ENCODE measurements at places on chromosomes 2 and 18.

DNA sequence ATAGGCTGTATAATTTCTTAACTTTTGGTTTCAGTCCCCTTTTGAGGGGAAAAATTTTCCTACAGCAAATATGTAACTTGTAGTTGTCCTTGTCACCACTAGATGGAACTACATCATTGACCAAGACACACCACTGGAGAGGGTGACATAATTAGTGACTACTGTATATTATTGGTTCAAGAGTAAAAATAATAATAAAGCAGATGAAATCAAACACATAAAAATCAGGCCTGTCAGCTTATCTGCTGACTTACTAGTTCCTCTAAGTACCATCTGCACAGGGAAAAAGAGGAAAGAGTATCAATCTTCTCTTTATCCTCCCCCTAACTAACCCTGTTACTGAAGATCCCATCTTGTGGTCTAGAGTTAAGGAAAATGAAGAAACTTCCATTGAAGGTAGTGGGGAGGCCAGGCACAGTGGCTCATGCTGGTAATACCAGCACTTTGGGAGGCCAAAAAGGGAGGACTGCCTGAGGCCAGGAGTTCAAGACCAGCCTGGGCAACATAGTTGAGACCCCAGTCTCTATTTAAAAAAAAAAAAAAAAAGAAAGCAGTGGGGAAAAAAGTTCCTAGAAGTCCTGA, 29.6 kb upstream of the ENOSF1 start:
- DNase-seq: no peak

DNA sequence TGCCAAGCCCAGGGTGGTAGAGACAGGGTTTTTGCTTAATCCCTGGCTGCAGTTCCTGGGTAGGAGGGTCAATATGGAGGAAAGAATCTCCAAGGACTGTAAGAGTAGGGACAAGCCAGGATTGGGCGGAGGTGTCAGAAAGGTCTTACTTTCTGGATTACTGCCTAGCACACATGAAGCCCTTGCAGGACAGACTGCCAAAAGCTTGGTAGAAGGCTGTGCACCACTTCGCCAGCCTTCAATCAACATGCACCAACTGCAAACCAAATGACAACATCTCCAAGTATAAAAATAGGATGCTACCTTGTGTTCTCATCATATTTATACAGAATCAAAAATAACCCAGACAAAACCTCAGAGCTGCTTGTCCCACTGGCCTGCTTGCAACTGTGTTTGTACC, 3.7 kb downstream of the ZNF142 start:
- no peak for DNase-seq

- no peak for DNase-seq
Observed at GRCh38 chr2:189022492-189022891, 48.3 kb downstream of the COL3A1 start.

DNA sequence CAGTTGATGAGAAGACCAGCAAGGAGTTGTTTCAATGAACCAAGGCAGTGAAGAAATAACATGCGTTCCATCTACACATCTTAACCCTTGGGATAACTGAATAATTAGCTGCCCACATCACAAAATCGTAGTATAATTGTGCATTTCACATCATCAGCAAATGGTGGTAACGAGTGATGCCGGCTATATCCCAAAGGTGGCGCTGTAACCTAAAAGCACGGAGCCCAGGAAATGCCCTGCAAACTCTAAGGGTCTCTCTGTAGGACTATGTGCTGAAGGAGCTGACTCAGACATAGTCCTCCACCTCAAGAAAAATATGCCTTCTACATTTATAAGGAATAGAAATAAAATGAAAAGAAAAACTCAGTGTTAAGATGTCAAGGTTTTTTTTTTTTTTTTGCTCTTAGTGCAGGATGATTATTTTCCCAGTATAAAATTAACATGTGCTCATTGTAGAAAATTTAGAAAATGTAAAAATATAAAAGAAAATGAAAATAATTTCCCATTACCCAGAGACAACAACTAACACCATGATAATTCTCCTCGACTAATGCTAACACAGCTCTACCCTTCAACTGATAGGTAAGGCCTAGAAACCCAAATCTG, 23.1 kb upstream of the DSG3 start:
- DNase-seq: no peak

- no peak for DNase-seq
Observed at GRCh38 chr2:236720974-236721540, 151.4 kb downstream of the ACKR3 start.

DNA sequence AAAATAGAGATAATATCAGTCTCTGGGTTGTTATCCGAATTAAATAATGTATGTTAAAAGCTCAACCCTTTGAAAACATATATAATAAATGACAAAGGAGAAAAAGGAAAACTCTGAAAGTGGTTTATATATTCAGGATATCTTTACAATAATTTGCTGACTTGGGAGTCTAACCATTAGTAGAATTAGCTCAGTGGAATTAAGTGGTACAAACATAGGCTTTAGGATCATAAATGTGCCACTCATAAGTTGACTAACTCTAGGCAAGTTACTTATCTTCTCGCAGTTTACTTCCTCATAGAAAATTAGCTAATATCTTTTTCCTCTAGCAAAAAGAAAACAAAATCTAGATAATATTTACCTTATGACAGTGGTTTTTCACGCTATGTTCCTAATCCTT, 44.6 kb downstream of the HEATR5B start:
- no peak for DNase-seq

DNA sequence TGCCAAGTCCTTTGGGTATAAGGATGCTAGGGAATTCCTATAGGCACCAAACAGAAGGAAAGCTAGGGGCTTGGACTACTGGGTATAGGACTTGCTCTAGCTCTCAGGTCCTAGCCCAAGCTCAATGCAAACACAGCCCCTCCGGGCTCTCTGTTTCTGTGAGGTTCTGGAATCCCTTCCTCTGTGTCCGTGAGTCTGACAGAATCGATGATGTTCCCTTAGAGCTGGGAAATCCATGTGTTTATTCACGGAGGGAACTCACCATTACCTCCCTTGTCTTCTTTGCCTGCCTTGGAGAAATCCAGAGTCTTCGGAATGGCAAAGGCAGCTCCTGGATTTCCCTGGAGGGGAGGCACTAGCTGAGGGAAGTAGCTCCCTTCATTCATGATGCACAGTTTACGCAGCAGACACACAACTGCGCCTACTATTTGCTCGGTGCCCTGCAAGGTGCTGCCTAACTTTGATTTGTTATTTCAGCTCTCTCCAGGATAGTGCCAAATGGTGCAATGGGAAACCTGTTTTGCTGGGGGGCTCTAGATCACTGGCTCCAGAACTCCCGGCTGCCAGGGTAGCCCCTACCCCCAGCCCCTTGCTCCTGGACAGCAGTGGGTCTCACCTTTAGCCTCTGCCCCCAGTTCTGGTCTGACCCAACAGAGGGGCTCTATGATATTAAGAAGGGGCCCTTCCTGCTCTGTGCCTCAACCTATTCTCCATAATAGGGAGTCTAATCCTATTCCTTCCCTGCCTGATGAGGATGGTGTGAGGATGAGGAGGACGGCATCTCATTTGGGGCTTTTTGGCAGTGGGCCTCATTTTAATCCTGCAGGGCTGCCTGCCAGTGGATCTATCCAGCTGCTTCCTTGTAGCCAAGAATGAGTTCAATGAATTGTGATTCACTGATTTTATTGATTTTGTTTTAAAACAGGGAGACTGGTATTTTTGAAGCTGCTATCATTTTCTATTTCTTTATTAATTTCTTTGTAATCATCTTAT, 8.4 kb upstream of the PSMD1 start:
- no peak for DNase-seq

DNA sequence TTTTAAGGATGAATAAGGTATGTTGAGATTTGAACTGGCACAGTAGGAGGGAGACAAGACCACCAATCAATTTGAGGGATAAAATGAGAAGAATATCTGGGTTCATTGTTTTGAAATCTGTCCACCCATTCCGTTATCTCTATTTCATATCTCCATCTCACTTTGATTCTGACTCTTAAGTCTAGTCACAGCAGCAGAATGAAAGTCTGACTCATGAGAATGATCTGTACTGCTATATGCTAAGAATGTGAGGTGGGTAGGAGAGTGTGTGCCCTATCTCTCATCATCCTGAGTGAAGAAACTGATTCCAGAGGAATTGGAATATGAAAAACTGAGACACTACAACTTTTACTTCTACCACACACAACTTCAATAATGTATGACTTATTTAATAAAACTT, 1994.5 kb upstream of the PIK3C3 start:
- no peak for DNase-seq

GRCh38 chr2:9554921-9555296, 721 bp downstream of the ADAM17 start:
- no peak for DNase-seq

DNA sequence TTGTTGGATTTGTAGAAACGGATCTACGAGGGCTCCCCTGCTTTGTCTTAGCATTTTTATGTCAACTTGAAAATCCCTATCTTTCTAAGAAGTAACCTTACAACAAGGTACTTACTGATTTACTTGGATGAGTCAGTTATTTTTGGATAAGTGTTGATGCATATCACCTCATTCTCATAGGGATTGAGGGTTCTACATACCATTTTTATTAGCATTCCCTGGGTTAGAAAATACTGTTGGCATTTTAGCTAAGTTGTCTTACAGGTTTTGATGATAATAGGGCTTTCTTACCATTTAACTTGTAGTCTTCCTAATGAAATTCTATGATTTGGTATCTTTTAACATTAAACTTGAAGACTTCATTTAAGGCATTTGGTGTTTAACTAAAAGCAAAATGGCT, 125.2 kb downstream of the UBE2E3 start:
- DNase-seq: no peak

DNA sequence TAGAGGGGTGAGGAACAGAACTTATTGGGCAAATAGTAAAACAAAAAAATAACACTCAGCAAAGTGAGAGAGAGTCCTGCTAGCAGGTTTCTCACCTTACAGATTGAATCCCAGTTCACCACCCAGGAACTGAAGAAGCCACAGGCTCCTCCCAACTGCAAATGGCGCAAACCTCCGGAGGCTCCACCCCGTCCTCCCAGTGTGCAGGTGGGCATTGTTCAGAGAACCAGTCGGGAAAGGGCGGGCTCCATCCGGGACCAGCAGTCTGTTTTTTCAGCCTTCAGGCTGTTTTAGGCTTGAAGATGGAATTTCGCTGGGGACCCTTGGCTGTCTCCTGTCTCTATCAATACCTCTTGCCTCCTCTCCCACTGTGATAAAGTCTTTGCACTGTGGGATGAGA, 317.5 kb downstream of the PARD3B start:
- no peak for DNase-seq

DNA sequence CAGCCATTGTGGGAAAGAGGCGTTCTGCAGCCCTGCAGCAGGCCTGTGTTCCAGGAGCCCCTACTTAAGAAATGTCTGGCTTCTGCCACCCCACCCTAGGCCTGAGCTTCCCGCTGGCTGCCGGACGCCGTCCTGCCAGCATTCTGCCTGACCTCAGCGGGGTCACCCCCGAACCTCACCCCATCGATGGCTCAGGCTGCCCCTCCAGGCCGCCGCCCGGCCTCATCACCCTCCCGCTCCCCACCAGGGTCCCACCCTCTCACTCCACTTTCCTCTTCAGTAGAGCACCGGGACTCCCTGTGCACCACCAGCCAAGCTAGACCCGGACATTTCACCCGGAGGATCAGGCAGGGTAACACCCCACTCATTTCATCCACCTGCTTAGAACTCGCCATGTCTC, 73.6 kb upstream of the SALL3 start:
- no peak for DNase-seq

DNA sequence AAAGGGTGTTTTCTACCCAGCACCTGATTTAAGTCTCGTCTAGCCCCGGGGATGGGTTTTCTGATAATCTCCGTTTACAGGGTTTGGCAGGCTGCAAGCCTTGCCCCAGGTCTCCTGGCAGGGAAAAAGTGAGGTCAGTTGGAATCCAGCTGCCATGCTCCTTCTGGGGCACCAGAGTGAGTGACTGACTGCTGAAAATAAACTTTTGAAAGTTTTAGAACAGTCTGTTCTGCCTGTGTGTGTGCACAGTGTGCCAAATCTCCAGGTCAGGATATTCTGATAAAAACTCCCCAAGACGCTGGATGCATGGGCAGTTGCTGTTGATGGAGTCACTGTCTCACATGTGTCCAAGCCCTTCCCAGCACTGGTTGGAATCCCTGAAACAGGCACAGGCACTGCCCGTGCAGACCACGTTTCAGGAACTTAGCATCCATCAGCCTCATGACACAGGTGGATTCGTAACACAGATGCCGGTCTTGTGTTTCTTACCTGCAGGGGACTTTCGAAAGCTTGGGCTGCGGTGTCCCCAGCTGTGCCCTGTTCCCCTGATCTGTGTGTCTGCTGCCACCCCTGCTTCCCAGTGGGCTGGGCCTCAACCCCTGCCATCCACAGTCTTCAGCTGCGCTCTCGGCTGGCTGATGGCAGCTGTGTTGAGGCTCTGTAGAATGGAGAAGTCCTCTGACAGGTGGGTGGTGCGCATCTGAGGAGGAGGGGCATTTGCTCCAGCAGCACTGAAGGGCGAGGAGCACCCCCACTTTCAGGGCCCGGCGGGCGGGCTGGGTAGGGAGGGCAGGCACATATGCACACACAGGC, 65.0 kb downstream of the SH3RF3 start:
- DNase-seq: no peak

GRCh38 chr18:59275406-59275949, 2.2 kb upstream of the RAX start:
- no peak for DNase-seq

DNA sequence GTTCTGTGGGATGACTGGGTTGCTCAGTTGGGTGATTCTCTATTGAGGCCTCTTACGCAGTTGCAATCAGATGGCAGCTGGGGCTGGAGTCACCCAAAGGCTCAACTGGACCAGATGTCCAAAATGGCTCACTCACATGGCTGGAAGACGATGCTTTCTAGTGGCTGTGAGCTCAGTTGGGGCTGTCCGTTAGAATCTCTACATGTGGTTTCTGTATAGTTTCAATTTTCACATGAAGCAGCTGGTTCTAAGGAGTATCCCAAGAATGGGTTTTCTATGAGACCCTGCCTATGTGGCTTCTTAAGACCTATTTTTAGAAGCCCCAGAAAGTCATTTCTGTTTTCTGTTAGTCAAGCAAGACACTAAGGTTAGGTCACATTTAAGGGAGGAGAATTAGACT, 4.4 kb downstream of the XRCC5 start:
- no peak for DNase-seq

DNA sequence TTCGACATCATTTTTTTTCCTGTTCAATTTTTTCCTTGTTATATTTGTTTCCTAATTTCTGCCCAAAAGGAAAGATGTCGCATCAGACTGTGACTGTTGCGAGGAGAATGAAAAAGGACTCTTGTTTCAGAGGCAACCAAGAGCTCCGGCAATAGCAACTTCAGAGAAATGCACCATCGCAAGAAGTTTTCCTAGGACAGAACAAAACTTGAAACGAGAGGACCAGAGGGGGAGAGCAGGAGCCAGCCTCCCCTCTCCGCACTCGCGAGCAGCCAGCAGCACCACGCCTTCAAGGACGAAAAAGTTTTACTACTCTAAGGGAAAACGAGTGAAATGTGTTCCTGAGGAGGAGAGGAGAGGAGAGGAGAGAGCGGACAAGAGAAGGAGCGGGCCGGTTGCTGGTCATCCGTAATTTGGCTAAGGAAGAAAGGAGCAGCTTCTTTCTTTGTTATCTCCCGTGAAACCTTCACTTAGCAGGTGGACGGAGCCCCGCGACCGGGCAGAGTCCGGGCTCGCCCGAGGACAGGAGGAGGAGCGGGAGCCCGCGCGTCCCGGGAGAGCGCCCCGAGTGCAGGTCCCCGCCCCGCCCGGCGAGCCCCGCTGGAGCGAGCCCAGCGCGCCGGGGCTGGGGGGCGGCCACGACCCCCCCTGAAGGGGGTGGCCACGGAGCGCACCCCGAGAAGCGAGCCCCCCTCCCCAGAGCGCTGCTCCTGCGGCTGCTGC, 744 bp downstream of the POU3F3 start:
- no peak for DNase-seq

All from esophagus squamous epithelium (tissue), 5 donors.